ENCODE measurements at places on chromosomes 7 and 10. TPM values are rescaled to one million over a fixed set of nuclear protein-coding genes. Genes with fewer than 3 reads are reported as not detected.
A peak's percentile ranks its signal among the peaks of the same experiment; 100 is the strongest.

- DNase-seq = no peak
These were observed 12.3 kb downstream of the ESYT2 start for GRCh38 chr7:158816995-158817394.

GRCh38 chr7:137169282-137169698 is 174.2 kb downstream of the PTN start:
- DNase-seq = peak; percentile 38

DNA sequence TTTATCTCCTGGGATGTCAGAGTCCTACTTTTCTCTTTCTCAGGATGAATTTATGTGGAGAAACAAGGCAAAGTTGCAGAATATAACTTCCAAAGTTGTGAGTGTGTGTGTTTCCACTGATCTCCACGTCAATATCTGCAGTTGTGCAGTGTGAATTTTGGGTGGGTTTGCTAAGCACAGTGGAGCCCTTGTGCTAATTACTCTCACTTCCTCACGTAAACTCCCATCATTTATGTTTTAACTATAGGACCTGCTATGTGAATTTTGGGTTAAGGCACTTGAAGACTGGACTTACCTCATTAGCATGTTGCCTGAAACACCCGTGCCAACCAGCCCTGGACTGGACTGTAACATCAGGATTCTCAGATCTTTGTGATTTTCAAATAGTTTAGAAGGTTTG is 51.9 kb upstream of the NPVF start:
- no peak for DNase-seq

DNA sequence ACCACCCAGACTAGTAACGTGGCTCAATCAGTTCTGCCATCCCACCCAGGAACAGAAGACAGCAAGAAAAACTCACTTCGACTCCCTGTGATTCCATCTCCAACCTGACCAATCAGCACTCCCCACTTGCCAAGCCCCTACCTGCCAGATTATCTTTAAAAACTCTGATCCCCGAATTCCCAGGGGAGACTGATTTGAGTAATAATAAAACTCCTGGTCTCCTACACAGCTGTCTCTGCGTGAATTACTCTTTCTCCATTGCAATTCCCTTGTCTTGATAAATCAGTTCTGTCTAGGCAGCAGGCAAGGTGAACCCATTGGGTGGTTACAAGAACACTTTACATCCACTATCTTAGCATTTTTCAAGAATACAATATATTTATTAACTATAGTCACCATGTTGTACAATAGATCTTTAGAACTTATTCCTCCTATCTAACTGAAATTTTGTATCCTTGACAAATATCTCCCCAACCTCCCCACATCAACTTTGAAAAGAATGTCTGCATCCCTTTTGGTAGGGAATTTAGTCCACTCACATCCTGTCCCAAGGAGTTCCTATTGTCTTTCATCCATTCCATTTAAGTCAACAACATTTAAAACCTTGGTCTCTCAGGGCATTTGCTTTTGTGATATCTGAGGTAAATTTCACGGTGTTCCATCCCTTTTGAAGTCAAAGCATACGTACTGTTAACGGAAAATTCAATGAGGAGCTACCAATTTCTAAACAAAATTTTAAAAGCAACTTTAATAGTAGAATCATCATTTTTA is 163.7 kb downstream of the MACC1 start:
- no peak for DNase-seq

Gene NEUROD6
- not detected for total RNA-seq

DNA sequence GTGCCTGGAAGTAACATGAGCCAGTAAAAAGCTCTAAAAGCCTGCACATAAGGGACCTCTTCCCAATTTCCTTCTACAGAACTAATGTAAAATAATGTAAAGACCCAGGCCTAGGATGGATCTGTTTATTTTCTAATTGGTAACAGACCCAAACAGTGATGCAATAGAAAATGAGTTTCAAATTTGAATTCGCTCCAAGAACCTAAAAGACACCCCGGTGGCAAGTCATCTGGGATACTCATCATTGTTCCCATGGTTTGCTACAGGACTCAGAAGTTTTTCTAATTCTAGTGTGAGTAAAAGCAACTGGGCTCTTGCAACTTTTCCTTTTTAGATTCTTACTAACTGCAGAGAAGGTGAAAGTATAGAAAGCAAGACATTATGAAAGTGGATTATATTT is 271.3 kb upstream of the CACNA2D1 start:
- no peak for DNase-seq

Gene NME8
- total RNA-seq = not detected

GRCh38 chr7:155965010-155965409 is 152.7 kb upstream of the SHH start:
- DNase-seq = no peak

Gene FAM221A
- total RNA-seq = 4.3 TPM

Gene ITGB8
- 2.2 TPM for total RNA-seq

DNA sequence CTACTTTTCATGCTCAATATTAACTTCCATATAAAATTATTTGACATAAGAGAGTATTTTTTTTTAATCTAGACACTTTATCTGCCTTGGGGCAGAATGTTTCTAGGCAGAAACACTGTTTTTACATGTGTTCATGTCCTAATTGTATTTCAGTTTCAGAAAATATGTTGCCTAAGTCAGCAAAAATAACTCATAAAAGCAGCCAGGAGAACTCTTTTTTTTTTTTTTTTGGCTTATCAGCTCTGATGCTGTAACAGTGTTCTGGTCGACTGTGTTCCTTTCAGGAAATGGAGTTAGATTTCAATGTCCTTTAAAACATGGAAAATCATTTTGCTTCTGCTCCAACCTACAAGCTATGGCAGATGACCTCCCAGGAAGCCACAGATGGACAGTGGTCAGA is 63.2 kb upstream of the OPALIN start:
- DNase-seq = no peak

Gene LIPJ
- total RNA-seq = not detected

GRCh38 chr10:104250371-104250770 is 4.3 kb upstream of the GSTO1 start:
- DNase-seq = no peak

DNA sequence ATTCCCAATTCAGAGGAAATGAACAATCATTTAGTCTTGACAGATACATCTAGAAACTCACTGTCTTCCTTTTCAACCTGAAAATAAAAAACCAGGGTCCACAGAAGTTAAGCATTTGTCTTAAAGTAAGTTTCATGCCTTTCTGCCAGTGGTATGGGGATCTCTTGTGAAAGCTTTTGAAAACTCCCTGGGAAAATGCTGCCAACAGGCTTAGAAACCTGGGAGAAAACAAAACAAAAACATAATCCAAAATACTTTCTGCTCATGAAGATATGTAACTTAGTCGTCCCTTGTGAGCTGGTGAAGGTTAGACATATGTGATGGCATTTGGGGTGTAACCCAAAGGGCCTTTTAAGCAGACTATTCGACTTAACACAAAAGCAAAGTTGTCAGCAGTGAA is 66.4 kb upstream of the ZNF438 start:
- no peak for DNase-seq

- DNase-seq = no peak
These were observed 7.7 kb downstream of the NACAD start for GRCh38 chr7:45080958-45081669.

GRCh38 chr7:77253151-77253550 is 53.5 kb upstream of the FGL2 start:
- DNase-seq = no peak

Gene FAM25G
- not detected for total RNA-seq

GRCh38 chr7:112160130-112160770 is 45.9 kb downstream of the DOCK4 start:
- DNase-seq = no peak

DNA sequence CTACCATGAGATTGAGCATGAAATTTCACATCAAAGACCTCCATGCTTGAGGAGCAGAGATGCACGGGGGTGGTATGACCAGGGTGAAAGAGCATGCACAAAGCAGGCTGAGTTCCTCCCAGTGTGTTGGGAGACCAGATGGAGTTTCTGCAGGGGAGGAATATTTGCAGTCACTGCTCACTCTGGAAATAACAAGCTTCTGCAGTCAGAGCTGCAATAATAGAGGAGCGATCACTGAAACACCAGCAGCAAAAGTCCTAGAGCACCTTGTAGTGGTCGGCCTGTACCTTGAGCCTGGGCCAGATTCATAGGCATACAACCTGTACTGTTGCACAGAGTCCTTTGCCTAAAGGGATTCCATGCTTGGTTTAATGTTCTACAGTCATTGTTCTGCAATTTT is 184.5 kb upstream of the SP8 start:
- no peak for DNase-seq

- no peak for DNase-seq
These were observed 9.2 kb downstream of the MICU1 start for GRCh38 chr10:72616716-72617115.

- no peak for DNase-seq
These were observed 55.6 kb downstream of the INPP5F start for GRCh38 chr10:119781498-119781897.

Gene MOGAT3
- total RNA-seq = not detected

All from dermis microvascular lymphatic vessel endothelial cell (primary cell).